ENCODE measurements at places on chromosomes 2 and 18.

- no peak for DNase-seq
Measured at GRCh38 chr18:39685303-39685902, 2119.8 kb upstream of the CELF4 start.

- no peak for DNase-seq
Measured at GRCh38 chr2:43345391-43345813, 119.0 kb upstream of the ZFP36L2 start.

GRCh38 chr2:101983486-101983885 lies 8.3 kb upstream of the IL1R2 start:
- no peak for DNase-seq

GRCh38 chr2:54015798-54016699 lies 45.3 kb upstream of the PSME4 start:
- no peak for DNase-seq

DNA sequence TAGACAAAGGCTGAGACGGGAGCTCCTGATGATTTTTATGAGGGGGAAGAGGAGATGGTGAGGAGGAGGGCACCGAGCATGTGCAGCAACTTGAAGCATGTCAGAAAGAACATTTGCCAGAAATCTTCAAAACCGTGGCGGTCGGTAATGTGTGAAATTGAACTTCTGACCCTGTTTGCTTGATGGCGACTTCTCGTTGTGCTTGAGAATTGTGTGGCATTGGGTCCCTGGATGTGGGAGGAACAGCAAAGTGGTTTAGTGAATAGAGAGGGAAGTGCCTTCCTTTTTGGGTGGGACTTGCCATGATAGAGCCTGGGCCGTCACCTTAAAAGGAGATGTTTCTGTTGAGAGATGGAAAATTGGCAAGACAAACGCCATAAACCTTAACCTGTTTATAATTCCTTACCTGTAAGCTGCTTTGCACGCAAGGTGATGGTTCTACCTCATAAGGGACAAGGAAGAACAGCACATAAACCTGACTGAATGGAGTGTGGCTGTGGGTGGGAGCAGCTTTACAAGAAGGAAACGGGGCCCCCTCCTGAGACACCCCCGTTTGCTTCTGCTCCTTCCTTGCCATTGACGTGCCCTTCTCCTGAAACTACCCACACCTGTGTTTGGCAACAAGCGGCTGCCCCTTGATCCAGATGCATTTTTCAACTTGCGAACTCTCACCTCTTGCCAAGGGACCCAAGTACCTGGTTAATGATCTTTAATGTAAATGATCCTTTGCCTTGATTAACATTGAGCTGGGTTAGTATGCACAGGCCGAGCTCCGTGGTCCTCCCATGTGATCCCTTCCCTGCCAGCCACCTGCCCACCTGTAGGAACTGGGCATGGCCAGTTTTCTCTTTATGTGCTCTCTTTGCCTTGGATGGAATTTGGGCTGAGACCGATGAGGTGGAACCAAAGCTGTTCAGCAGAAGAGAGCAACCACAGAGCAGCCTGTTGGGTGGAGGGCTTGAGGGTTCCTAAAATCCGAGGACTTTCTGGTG lies 153.2 kb downstream of the NEDD4L start:
- DNase-seq, result no peak

DNA sequence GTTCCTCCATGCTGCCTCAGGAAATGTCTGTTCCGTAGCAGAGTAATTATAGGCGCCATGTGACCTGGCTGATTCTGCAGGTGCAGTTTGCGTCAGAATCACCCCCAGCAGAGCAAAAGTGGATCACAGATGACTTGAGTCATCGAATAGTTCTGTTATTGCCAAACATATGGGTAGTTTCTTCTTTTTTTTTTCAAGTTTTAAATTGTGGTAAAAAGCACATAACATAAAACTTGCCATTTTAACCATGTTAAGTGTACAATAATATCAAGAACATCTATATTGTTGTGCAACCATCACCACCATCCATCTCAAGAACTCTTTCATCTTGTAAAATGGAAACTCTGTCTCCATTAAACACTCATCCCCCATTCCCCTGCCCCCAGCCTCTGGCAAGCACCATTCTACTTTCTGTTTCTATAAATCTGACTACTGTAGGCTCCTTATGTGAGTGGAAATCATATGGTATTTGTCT lies 177.7 kb upstream of the TWIST2 start:
- DNase-seq, result no peak

- peak; percentile 7 for DNase-seq
Measured at GRCh38 chr18:55422456-55423180, 165.4 kb downstream of the TCF4 start.

- no peak for DNase-seq
Measured at GRCh38 chr18:22983175-22983574, 50.0 kb downstream of the RBBP8 start.

GRCh38 chr2:127448526-127448925 lies 30.3 kb downstream of the PROC start:
- DNase-seq, result no peak

GRCh38 chr2:217816396-217816869 lies 186.4 kb downstream of the TNS1 start:
- no peak for DNase-seq

- no peak for DNase-seq
Measured at GRCh38 chr2:54520687-54521086, 64.6 kb downstream of the SPTBN1 start.

GRCh38 chr2:122080316-122080715 lies 324.9 kb downstream of the TSN start:
- DNase-seq, result no peak

- no peak for DNase-seq
Measured at GRCh38 chr2:32696439-32696838, 68.6 kb downstream of the TTC27 start.

- DNase-seq, result no peak
Measured at GRCh38 chr2:184316921-184317320, 281.4 kb upstream of the ZNF804A start.

GRCh38 chr2:84716564-84716963 lies 164.3 kb downstream of the TRABD2A start:
- no peak for DNase-seq

DNA sequence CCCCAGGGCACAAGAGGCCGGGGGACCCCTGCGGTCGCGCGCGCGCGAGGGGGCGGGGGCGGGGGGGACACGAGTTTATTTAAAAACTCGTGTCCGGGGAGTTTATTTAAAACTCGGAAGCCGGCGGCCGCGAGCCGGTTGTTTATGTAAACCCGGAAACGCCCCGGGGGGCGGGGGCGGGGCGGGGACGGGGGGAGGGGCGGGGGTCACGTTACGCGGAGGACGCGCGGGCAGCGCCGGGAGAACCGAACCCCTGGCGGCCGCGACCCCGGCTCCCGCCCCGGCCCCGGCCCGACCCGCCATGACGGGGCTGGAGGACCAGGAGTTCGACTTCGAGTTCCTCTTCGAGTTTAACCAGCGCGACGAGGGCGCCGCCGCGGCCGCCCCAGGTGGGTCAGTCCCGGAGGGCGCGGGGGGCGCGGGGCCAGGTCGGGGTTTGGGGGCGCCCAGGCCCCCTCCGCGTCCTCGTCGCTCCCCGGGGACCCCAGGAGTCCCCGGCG lies 4.4 kb downstream of the NFATC1 start:
- no peak for DNase-seq

GRCh38 chr18:38035193-38035592 lies 469.6 kb upstream of the CELF4 start:
- DNase-seq, result no peak

GRCh38 chr2:240434728-240435456 lies 571 bp upstream of the GPC1 start:
- peak; percentile 51 for DNase-seq

GRCh38 chr2:113692698-113693428 lies 63.6 kb downstream of the SLC35F5 start:
- DNase-seq, result no peak

DNA sequence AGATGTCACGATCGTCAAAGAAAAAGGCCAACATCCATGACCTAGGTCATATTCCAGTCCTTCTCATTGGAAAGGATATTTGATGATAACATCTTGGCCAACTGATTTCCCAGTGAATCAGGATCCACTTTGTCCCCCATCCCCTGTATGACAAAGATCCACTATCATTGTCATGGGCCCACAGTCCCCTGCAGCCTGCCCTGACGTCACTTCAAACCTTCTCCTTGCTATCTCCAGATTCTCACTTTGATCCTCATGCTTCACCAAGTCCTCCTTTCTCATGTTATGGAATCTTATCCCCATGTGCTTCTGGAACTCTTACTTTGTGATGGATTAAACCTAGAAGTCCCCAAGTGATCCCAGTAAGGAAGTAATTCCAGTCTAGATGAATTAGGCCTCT lies 25.7 kb downstream of the GALNT14 start:
- DNase-seq, result no peak

DNA sequence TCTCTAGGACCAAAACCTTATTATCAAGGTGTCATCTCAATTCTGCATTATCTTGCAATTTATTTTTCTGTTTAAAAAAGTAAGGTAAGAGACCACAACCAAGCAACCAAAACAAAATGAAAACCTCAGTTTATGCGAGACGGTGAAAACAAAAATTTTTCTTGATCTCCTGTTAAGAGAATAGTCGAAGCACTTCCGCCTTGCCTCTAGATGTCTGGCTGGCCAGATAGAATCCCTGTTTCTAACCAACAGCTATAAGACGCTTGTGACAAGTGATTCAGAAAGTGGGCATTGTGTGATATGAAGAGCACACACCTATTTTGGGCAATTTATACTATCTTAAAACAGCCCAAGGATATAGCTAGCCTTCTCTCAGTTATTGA lies 51.2 kb downstream of the MGAT5 start:
- no peak for DNase-seq

GRCh38 chr2:239192975-239193374 lies 207.8 kb downstream of the HDAC4 start:
- DNase-seq, result no peak

DNA sequence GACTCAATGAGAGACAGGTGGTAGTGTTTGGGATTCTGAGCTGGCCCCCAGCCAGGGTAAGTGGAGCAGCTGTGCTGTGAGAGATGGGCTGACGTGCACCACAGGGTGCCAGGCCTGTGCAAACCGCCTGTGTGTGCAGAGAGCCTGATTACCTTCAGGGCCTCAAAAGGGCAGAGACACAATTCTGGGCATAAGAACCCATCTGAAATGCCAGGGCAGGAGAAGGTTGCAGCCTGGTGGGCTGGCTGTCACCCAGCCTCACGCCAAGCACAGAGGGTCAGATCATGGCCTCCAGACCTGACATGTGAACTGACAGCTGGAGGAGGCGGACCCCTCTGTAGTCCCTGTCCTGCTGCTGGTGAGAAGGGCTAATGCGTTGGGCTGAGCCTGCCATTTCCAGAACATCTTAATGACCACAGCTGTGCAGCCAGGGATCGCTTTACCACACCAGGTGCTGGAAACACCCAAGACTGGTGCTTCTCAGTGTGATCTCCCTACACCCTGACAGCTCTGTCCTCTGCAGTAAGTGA lies 100.9 kb downstream of the ARL4C start:
- DNase-seq, result no peak

GRCh38 chr18:34221971-34222306 lies 2.8 kb downstream of the NOL4 start:
- DNase-seq, result peak; percentile 24

DNA sequence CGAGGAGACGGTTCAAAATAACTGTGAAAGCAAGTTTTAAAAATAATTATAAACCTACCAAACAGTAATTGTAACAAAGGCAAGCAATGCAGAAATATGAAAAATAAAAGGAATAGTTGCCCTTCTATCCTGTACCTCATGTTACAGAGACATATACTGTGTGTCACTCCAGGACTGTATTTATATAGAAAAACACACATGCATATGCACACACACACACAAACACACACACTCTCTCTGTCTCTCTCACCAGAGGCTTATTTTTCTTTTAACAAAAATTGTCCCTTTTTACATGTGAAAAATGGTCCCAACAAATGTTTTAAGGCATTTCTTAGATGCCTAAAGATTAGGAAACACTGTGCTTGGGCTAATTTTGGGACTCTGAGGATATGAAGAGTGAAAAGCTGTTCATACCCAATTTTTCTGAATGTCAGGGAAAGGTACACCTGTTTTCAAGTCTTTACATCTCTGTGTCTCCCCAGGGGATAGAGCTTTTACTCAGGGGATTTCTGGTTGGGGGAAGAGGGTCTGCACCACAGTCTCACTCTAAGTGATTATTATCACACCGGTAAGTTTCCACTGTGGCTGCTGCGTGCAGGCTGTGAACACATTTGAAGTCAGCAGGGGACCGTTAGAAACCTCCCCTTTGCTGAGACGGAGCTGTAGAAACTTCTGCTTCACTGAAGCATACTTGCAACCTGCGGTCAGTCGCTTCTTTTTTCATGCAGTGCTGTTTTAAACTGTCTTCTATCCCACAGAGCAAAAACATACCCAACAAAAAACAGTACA lies 51.4 kb upstream of the SPAG16 start:
- no peak for DNase-seq

- DNase-seq, result no peak
Measured at GRCh38 chr2:216274194-216274840, 98.0 kb downstream of the MARCHF4 start.

DNA sequence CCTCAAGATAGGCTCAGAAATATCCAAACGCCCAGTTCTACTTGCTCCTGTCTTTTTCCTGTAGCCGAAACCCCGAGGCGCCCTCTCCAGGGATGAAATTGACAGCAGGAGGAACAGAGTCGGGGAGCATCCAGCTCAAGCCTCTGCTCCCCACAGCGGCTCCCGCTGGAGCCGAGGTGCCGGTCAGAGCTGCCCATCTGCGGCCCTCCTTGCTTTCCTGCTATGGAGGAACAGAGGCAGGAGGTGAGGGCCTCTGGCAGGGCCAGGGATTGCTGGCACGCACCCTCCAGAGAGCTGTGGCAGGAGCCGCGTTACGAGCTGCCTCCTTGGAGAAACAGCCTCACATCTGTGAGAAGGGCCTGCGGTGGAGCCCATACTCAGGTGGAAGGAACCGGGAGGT lies 172.1 kb downstream of the RNF144A start:
- DNase-seq, result no peak

- no peak for DNase-seq
Measured at GRCh38 chr2:67340133-67341011, 56.8 kb upstream of the ETAA1 start.

DNA sequence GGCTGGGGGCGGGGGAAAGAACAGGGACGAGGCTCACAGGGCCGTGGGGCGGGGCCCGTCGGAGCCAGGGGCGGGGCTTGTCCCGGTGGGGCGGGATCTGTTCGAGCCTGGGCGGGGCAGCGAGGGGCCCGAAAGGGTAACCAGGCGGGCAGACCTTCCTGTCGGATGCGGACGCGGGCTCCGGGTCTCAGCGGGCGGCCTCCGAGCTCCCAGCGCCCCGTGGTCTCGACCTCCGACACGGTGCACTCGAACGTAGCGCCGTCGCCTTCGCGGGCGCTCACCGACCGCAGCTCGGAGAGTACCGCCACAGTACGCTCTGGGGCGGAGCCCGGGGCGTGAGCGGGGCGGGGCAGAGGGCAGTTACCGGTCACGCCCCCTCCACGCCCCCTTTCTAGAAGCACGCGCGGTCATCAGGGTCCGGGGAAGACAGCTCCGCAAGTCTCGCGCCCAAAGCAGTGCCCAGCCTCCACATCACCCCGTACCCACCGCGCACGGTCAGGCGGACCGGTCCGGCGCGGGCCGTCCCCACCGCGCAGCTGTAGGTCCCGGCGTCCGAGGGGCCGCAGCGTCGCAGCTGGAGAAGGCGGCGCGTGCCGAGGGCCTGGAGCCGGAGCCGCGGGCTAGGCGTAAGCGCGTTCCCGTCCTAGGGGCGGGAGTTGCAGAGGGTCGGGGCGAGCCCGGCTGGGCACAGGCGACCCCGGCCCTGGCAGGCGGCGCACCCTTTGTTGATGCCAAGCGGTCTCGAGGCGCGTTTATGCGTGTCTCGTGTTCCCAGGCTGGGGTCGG lies 8.7 kb downstream of the TMEM198 start:
- DNase-seq, result peak; percentile 73

Measured in hypothalamus (tissue), 51 donors.